ENCODE measurements at places on chromosomes 7 and 10.

- peak; percentile 52 for DNase-seq
These were observed 157.3 kb downstream of the CTTNBP2 start for GRCh38 chr7:117715784-117716445.

- no peak for DNase-seq
These were observed 22.4 kb upstream of the ZNF488 start for GRCh38 chr10:47406548-47406869.

- DNase-seq: no peak
These were observed 65.1 kb downstream of the MET start for GRCh38 chr7:116736927-116737715.

DNA sequence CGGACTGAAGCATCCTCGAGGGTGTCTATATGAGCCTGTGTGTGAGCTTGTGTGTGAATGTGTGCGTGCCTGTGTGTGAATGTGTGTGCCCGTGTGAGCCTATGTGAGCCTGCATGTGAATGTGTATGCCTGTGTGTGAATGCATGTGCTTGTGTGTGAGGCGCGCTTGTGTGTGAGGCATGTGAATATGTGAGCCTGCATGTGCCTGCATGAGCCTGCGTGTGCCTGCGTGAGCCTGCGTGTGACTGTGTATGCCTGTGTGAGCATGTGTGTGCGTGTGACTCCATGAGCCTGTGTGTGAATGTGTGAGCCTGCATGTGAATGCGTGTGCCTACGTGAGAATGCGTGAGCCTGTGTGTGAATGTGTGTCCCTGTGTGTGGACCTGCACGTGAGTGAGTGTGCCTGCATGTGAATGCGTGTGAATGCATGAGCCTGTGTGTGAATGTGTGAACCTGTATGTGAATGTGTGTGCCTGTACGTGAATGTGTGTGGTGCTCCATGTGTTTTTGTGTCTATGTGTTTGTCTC, 33.4 kb downstream of the PDGFA start:
- no peak for DNase-seq

DNA sequence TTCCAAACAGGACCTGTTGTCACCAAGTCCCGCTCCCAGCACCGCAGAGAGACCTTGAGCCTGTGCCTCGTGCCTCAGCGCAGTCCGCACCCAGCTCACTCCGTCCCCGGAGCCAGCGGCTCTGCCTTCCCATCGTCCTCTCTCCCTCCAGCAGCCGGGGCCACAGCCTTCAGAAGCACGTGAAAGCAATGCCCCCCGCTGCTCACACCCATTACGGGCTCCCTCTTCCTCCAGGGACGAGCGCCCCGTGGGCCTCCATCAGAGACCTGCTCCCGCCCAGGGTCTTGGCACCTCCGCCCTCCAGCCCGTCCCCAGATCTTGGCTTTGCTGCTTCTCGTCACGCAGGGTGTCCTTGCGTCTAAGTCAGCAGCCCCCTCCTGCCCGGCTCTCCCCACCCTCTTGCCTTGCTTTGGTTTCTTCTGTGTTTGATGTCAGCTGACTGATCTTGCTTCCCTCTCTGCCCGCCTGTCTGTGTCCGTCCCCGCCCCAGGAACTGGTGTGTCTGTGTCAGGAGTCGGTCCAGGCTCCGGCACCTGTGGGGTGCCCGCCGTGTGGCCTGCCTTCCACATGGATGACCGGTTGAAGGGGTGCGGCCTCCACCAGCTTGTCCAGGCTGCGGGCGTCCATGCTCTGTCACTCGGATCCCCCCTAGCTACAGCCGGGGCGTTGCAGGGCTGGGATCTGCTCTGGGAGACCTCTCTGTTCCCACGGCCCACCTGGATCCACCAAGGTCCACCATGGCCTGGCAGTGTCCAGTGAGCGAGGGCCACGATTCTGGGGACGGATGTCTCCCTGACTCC, 61.9 kb downstream of the FOXL3 start:
- no peak for DNase-seq

GRCh38 chr10:93062514-93063143, 2.0 kb downstream of the CYP26C1 start:
- DNase-seq: peak; percentile 82

DNA sequence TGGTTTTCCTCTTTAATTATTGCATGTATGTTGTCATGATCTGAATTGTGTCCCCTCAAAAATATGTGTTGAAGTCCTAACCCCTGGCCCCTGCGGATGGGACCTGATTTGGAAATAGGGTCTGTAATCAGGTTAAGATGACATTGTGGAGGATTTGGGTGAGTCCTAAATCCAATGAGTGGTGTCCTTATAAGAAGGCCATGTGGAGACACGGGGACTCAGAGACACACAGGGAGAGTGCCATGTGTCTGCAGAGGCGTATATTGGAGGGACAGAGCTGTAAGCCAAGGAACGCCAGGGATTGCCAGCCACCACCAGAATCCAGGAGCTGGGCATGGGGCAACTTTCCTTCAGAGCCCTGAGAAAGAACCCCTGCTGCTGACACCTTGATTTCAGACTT, 171.9 kb downstream of the CREB5 start:
- no peak for DNase-seq

DNA sequence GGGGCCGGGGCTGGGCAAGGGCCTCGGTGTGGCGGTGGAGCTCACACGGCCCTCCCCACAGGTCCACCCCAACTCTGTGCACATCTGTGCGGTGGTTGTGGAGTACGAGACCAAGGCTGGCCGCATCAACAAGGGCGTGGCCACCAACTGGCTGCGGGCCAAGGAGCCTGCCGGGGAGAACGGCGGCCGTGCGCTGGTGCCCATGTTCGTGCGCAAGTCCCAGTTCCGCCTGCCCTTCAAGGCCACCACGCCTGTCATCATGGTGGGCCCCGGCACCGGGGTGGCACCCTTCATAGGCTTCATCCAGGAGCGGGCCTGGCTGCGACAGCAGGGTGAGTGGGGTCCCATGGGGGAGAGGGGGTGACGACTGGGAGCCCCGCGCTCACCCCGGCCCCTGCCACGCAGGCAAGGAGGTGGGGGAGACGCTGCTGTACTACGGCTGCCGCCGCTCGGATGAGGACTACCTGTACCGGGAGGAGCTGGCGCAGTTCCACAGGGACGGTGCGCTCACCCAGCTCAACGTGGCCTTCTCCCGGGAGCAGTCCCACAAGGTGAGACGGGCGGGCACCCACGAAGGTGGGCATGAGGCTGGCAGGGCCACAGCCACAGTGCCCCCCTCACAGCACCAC, 8.8 kb downstream of the TMEM120A start:
- DNase-seq: no peak

DNA sequence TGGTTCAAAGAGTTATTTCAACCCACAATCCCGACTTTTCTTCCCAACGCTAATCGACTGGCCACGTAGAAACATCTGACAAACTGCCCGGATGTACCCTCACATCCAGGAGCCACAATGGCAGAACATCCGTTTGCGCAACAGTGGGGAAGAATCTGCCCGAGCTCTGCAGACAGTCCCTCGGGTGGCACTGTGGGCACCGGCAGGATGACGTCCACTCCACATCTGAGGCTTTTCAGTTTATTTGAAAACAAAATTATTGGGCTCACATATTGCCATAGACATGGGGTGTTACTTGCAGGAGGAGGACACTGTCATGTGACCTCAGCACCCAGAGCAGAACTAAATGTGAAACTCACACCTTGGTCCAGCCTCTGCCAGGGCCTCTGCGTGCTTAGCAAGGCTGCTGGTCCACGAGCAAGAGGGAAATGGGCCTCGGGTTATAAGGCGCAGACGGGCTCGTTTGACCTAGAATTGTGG, 84.1 kb downstream of the MKI67 start:
- DNase-seq: no peak

- DNase-seq: no peak
These were observed 25.1 kb downstream of the ZMIZ1 start for GRCh38 chr10:79093658-79094411.
